Activated naive CD4-positive, alpha-beta T cell treated with anti-CD3 and anti-CD28 coated beads, Interleukin-2, amount 50 U/mL, for 16 hours (primary cell): ENCODE measurements at places on chromosomes 12 and 14.
A peak's percentile ranks its signal among the peaks of the same experiment; 100 is the strongest.

GRCh38 chr12:109287811-109288469 is 21.1 kb downstream of the FOXN4 start:
- DNase-seq: no peak

- no peak for DNase-seq
Observed at GRCh38 chr12:116969615-116970585, 59.1 kb downstream of the FBXW8 start.

GRCh38 chr12:38771871-38772270 is 133.5 kb downstream of the CPNE8 start:
- peak; percentile 39 for DNase-seq

- no peak for DNase-seq
Observed at GRCh38 chr12:120115066-120115465, 1.5 kb downstream of the RAB35 start.

DNA sequence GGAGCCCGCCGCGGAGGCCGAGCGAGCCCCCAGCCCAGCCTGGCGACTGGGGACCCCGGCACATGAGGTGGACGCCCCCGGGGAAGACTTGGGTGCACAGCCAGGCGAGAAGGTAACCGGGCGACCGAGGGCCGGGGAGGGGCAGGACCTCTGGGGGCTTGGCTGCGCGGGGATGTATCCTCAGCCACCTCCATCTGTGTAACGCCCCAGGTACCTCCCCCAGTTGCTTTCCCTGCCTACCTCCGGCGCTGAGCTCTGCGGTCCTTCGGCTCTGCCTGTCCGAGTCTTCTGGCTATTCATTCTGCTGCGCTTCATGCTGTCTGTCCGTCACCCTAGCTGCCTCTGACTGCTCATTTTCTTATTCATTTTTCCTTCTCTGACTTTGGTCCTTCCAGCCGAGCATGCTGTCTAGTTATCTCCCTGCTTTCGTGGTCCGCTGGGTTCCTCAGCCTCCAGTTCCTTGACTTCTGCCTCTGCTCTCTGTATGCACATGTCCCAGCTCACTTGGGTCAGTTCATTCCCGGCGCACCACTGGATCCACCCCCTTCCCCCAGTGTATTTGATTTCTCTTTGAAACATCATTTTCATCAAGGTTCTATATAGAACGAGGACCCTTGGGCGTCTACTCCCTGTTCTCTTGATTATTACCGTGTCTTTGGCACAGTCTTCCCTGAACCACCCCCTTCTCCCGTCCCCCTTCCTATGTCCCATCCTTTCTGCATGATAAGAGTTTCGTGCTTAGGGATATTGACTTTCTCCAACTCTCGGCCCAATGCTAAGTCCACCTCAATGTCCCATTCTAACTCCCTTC is 612 bp downstream of the PHC1 start:
- peak; percentile 57 for DNase-seq

- DNase-seq: no peak
Observed at GRCh38 chr14:55401751-55402150, 9.9 kb downstream of the ATG14 start.

- DNase-seq: no peak
Observed at GRCh38 chr12:90905691-90906370, 49.1 kb downstream of the CCER1 start.

DNA sequence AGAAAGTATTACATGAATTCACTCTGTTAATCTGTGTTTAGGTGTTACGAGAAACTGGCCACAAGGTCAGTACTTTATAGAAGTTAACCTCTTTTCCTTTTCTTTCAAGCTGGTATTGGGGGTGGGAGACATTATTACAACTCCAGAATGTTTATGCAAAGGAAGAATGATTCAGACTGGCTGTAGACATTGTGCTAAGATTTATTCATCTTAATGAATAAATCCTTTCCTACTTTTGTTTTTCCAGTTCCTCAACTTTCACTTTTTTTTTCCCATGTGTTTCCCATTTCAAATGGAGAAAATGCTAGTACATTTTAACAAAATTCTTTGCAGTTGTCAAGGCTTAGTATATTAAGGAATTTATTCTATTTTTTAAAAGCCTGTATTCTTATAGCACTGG is 1.3 kb downstream of the OTOGL start:
- no peak for DNase-seq

- no peak for DNase-seq
Observed at GRCh38 chr12:118773956-118774723, 207.2 kb upstream of the SRRM4 start.

GRCh38 chr12:41466802-41467201 is 278.7 kb downstream of the PDZRN4 start:
- DNase-seq: no peak

GRCh38 chr12:49661191-49661590 is 37.8 kb downstream of the PRPF40B start:
- DNase-seq: peak; percentile 43

- DNase-seq: no peak
Observed at GRCh38 chr12:47067176-47067575, 12.2 kb upstream of the PCED1B start.

DNA sequence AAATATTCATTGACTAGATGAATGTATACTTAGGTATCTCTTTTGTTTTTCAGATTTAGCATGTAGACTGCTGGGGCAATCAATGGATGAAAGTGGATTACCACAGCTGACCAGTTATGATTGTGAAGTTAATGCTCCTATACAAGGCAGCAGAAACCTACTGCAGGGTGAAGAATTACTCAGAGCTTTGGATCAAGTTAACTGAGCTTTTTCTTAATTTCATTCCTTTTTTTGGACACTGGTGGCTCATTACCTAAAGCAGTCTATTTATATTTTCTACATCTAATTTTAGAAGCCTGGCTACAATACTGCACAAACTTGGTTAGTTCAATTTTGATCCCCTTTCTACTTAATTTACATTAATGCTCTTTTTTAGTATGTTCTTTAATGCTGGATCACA is 15.3 kb upstream of the SNAPC1 start:
- DNase-seq: no peak

- DNase-seq: no peak
Observed at GRCh38 chr14:35369701-35370191, 34.8 kb downstream of the NFKBIA start.

GRCh38 chr14:76306131-76306530 is 69.8 kb upstream of the ESRRB start:
- no peak for DNase-seq

- DNase-seq: no peak
Observed at GRCh38 chr12:113994051-113994450, 27.9 kb upstream of the RBM19 start.

DNA sequence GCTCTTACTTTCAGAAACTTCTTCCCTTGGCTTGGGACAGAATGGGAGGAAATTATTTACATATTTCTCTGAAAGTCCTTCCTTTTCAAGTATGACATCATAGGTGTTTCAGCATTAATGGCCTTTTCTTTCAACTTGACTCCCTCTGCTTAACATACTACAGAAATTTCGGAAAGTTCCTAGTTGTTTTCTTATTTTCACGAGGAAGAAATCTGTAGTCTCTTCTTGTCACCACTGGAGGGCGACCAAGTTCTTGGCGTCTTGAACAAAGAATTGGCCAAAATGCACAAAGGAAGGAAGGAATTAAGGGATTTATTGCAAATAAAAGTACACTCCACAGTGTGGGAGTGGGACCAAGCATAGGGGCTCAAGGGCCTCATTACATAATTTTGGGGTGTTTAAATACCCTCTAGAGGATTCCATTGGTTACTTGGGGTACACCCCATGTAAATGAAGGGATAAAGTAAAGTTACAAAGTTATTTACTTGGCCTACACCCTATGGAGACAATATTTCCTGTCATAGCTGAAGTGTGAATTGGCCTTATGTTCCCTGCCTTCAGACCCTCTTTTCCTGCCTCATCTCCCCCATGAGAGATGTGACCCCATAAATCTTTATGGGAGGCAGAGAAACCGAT is 70.4 kb downstream of the RPL10L start:
- DNase-seq: no peak

DNA sequence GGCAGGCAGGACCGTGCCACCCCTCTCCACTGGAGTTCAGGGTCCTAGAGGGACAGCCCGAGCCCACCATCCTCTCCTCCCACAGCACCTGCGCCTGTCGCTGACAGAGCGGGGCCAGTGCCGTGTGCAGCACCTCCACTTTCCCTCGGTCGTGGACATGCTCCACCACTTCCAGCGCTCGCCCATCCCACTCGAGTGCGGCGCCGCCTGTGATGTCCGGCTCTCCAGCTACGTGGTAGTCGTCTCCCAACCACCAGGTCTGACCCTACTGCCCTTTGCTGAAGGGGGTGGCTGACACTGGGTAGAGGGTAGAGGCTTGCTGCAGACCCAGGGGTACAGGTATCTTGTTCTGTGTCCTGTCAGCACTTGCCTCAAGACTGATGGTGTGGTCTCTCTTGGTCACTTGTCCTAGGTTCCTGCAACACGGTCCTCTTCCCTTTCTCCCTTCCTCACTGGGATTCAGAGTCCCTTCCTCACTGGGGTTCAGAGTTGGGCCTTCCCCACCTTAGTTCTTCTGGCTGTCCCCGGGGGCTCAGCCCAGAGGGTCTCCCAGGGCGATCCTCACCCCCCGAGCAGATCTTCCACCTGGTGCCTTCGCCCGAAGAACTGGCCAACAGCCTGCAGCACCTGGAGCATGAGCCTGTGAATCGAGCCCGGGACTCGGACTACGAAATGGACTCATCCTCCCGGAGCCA is 42.0 kb downstream of the SH2B3 start:
- no peak for DNase-seq

- DNase-seq: peak; percentile 47
Observed at GRCh38 chr14:69708586-69709560, 58.1 kb upstream of the SRSF5 start.

DNA sequence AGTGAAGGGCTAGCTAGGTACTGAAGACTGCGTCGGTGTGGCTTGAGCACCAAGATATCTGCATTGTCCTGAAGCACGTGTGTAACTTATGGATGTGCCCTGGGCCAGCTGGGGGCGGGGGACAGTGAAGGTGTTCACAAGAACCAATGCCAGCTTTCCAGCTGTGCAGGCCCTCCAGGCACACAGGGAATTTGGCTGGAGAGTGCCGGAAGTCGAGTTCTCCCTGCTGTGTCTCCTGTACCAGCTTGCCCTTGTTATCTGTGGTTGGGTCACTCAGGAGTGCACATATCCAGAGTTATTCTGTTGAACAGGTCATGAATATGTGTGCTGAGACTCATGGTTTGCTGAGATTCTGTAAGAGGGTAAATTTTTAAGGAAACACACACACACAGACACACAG is 75.9 kb upstream of the CRY1 start:
- DNase-seq: no peak

- DNase-seq: no peak
Observed at GRCh38 chr12:82414044-82414443, 55.7 kb downstream of the METTL25 start.

GRCh38 chr14:74636424-74637177 is 24.6 kb upstream of the LTBP2 start:
- DNase-seq: no peak

DNA sequence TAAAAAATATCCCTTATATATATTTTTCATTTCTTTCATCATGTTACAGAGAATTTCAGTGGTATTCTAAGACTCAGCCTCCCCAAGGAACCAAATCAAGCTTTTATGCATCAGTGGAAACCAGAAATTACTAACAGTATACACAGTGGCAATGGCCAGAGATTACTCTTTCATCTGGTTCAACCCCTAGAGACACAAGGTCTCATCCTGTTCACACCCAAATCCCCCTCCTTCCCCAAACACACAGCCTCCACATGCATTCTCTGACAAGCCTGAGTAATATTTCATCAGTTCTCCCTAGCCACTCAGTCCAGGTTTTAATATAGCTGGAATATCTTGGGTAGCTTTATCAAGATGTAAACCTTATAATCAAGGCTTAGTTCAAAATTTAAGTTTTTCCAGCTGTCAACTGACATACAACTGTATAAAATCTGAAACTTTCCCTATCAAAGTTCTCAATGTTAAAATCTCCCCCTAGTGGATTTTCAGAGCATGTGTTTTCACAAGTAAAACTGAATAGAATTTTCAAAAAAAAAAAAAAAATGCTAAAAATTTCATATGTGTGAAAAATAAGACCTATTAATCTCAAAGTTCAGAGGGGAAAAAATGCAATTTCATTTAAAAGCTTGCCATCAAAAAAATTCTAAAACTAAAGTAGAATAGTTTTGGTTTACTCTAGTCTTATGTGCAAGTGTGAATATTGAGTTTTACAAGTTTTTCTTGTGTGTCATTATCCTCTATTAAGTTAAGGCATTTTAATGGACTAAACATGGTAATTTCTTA is 10.5 kb upstream of the SSTR1 start:
- no peak for DNase-seq

DNA sequence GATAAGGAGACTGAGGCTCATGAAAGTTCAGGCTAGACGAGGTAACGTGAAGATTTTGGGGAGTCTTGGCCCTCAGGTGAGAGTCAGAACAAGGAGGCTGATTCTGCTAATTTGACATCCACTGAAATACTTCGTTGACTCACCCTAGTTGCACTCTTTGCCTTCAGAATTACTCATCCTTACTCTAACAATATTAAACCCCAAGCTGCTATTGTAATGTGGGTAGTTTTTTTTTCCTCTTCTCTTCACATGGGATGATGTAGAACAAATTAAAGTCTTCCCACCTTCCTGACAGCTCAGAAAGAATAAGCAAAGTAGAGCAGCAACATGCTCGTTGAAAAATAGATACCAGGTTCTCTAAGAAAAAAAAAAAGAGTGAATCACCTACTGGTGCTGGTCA is 22.0 kb upstream of the SRRM4 start:
- no peak for DNase-seq

DNA sequence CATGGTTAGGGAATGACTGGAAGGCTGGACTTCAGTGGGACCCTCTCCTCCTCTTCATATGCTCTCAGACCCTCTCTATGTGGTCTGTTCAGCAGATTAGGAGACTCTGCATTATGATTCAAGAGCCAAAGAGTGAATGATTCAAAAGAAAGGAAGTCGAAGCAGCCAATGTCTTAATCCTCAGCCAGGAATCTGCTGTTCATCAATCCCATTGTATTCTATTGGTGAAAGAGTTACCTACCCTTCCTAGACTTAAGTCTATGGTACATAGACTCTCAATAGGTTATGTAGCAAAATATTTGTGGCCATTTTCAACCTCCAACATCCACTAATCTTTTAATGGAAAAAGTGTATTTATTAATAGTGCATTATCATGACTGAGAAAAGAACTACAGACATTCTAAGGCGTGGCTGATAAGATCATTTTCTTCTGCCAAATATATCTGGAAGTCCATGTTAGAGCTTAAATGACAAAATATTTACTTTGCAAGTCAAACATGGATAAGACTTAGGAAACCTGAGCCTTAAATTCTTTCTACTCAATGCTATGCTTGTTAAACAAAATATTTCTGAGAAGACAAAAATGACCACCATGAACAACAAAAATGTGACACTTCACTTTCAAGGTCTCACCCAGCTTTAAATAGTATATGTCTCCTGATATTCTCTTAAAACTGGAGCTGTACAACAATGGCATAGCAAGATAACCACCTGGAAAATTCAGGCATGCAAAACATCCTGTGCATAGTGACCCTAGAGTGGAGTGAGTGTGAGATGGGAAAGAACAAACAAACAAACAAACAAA is 1100.6 kb downstream of the GALC start:
- DNase-seq: no peak
